Stimulated activated CD4-positive, alpha-beta T cell treated with anti-CD3 and anti-CD28 coated beads, Interleukin-1b, Interleukin-23, amount 100 ng/mL, for 1 hour (primary cell): ENCODE measurements at places on chromosomes 3 and 15.

GRCh38 chr15:72796210-72796514 is 12.6 kb upstream of the ADPGK start:
- DNase-seq: no peak

DNA sequence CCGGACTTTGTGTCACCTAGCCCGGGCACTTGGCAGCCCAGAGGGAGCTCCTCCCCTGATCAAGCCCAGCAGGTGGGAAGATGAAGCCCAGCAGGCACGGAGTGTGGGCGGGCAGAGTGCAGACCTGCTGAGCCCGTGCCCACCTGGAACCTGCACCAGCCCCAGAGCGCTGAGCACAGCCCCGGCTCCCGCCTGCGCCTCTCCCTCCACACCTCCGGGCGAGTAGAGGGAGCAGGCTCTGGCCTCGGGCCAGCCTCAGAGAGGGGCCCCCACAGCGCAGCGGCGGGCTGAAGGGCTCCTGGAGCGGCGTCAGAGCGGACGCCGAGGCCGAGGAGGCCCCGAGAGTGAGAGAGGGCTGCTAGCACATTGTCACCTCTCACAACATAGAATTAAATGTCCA is 257.7 kb downstream of the VGLL3 start:
- no peak for DNase-seq

- DNase-seq: no peak
These were observed 22.1 kb downstream of the CAPN7 start for GRCh38 chr3:15228147-15228546.

GRCh38 chr3:15521573-15521965 is at the start of gene COLQ:
COLQ (minus strand) TSS chr3:15521706; CDS start chr3:15521625, 81 bp downstream.
- no peak for DNase-seq

DNA sequence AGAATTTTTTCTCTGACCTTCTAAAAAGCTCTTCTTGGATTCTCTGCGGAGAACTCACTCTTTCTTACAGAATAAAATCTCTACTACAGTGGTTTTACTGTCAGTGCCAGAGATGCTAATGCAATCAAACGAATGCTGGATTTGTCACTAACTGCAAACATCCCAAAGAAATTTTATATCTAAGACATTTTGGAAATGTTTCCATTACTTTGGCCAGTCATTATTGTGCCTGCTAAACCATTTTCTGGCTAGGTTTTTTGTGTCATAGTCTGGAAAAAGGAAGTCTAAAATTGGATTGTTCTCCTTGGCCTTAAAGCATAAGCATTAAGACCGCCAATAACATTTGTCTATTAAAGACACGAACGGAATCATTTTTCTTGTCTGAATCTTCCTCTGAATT is 54.0 kb downstream of the PLOD2 start:
- DNase-seq: no peak

DNA sequence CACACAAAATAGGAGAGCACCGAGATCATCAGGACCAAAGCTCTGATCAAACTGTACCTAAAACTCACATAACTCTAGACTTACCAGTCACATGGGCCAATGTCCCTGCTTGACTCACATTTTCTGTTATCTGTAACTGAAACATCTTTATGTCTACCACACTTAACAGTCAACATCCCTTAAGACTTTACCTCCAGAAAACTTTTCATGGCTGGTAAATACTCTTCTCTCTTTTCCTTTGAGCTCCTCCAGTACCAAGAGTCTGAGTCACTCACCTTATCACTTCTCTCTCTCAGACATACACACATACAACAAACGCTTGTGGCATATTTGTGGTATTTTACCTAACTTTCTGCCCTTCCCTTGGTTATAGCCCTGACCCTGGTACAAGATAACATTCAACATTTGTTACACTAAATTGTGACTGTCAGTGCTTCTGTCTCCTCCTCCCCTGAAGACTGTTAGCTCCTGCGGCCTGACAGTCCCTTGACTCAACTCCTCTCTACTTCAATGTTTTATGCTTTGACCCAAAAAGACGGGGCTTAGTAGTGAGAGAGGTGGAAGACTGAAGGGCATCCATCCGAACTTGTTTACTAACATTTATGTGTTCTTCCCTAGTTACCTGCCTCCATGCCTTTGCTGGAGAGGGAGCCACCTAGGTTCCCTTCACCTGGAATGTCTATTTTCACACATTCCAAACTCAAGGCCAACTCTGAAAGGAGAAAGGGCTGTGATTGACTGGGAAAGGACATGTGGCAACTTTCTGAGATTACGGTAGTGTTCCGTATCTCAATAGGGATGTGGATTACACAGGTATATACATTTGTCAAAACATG is 3.7 kb upstream of the EFHB start:
- DNase-seq: no peak

DNA sequence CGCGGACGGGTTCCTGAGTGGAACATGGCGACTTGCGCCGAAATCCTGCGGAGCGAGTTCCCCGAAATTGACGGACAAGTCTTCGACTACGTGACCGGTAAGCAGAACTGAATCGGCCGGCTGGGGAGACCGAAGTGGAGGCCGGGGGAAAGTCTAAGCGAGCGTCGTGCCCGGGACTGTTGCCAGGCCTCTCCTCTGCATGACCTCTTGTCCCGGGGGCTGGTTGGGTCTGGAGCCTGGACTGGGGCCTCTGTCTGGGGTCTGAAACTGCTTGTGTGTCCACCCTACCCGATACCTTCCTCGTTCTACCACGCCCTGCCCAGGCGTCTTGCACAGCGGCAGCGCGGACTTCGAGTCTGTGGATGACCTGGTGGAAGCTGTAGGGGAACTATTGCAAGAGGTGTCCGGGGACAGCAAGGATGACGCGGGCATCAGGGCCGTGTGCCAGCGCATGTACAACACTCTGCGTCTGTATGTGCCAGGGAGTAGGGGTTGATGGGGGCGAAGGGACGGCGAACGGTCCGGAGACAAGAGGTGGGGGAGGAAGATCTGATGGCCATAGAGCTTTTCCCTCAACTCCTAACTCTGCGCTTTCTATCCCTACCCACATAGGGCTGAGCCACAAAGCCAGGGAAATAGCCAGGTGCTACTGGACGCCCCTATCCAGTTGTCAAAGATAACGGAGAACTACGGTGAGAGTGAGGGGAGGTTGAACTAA is at the start of gene ABCF3:
Gene ABCF3, plus strand, starts transcription at position 16 of the 718 bp plus-strand sequence. Its CDS starts 9 bp downstream, at position 25.
- no peak for DNase-seq
